ENCODE measurements at places on chromosomes 1 and 21.
A peak's percentile ranks its signal among the peaks of the same experiment; 100 is the strongest.

GRCh38 chr1:160910170-160910750 lies 25.3 kb upstream of the ITLN1 start:
- DNase-seq: no peak

GRCh38 chr1:27662707-27663393 lies 9.1 kb downstream of the IFI6 start:
- peak; percentile 94 for DNase-seq

GRCh38 chr1:245754463-245754961 lies 599.7 kb downstream of the KIF26B start:
- no peak for DNase-seq

DNA sequence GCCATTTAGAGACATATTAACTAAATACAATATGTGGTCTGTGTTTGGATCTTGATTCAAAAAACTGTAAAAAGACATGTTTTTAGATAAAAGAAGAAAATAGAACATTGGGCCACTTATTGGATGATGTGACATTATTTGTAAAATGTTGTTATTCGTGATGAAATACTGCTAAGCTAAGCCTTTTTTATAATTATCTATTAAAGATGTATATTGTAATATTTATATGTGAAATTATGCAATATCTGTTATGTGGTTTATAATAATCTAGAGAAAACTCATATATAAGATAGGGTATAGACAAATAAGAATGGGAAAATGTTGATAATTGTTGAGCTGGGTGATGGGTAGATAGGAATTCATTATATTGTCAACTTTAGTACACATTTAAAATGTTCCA lies 82.0 kb upstream of the RGS1 start:
- no peak for DNase-seq

DNA sequence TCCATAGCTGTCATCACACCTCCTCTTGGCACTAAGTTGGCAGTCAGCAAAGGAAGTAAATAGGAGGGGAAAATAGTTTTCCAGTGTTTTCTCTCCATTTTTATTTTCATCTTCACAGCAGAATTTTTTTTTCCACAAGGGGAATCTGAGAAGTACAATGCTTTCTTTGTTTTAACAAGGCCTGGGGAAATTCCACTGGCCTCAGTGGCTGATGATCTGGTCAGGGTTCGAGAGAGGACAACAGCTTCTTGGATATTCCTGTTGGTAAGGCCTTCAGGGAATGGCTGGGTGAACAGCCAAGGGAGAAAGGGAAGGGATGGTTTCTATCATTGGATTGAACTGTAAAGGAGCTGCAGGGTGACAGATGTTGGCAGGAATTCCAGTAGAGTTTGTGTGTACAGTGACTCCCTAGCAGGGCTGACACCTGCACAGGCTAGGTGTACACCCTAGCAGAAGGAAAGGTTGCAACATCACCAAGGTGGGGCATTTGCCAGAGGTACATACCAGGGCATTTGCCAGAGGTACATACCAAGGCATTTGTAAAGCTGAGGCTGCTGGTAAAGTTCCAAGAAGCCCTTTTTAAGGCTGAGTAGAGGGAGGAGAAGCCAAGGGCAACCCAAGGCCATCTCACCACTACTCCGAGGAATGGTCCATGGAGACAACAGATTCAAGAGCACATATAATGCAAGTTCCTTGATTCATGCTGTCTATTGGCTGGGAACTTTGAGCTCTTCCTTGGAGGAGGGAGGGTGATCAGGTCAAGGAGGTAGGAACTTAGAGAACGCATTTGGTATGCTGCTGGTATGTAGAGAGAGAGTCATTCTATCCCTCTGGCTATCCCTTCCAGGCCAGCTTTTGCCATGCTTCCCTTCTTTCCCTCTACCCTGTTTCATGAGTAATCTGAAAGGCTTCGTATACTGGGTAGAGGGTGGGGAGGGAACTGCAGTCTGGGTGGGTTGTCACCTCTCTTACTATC lies 3.1 kb downstream of the GJA5 start:
- no peak for DNase-seq
